Activated CD4-positive, CD25-positive, alpha-beta regulatory T cell treated with anti-CD3 and anti-CD28 coated beads, Interleukin-2, amount 50 U/mL, for 24 hours (primary cell): ENCODE measurements at places on chromosomes 2 and 18.
A peak's percentile ranks its signal among the peaks of the same experiment; 100 is the strongest.

- no peak for ATAC-seq
Observed at GRCh38 chr2:235050980-235051351, 99.1 kb downstream of the SH3BP4 start.

DNA sequence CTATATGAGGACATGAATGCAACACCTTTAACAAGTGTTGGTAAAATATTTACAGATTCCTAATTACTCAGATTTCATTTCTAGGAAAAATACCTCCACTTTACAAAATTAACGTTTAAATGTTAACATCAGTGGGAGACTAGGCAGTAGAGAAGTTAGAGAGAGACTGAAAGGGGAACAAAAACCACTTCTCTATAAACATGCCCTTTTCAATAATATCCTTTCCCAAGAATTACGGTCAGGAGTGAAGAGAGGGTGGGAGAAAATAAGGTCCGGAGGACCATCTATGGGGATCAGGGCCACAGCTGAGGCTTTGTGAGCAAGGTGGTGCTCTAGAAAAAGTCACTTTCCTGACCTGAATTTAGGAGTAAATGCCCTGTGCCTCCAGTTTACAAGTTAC lies 65.3 kb upstream of the WIPF1 start:
- ATAC-seq: no peak

- no peak for ATAC-seq
Observed at GRCh38 chr2:72028996-72029395, 118.7 kb downstream of the CYP26B1 start.

- peak; percentile 1 for ATAC-seq
Observed at GRCh38 chr2:130371723-130372054, 15.8 kb downstream of the PTPN18 start.

DNA sequence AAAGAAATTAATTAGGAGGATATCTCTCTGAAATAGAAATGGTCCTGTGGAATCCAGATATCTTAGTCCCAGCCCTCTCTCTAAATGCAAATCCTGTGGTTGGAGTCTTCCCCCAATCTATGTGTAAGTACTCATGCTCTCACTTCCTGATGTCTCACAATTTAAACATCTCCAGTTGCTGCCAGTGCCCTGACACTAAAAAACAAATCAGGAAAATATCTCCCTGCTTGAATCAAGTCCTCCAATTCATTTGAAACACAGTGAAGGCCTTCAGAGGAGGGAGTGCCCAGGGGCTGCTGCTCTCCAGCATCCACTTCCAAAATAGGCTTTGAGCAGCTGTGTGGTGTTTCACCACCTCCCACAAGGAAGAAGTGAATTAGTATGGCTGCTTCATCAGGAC lies 413.8 kb downstream of the RAD51AP2 start:
- no peak for ATAC-seq

DNA sequence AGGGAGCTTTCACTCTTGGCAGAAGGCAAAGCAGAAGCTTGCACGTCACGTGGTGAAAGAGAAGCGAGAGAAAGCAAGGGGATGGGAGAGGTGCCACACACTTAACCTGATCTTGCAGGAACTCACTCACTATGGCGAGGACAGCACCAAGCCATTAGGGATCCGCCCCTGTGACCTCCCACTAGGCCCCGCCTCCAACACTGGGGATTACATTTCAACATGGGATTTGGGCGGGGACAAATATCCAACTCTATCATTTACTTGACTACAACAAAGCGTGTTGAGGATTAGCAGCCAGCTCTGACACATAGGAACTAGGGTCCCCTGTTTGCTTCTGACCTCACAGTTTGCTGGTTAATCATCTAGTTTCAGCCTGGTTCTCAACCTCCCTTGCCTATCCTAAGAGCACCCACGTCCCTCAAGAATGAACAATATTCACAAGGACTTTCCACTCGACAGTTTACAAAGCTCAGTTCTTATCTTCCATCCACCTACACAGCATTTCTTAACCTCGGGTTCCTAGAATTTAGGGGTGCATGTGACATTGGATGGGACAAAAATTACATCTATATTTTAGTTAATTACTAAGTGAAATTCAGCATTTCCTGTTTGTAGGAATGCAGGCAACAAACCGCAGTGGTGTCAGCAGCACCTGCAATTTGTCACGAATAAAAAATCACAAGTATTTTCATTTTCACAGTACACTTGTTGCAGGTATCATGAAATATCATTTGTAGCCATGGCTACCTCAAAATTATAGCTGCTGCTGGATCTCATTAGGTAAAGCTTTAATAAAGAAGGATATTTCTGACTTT lies 36.0 kb downstream of the LBH start:
- ATAC-seq: peak; percentile 86

DNA sequence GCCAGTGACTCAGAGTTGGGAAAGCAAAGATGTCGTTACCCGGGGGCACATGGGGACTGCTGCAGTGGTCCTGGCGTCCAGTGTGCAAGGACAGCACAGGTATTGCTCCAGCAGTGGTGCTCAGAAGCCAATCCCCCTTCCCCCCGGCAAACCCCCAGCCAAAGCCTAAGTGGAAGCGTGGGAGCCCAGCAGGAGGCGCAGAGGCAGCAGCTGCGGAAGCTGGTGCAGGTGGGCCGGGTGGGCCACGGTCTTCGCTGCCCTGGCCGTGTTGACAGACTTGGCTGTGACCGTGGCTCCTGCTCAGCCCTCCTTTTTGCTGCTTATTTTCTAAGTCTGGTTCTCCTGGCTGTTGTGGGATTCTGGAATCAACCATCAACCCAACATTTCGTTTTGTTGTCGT lies 369.8 kb upstream of the ST6GAL2 start:
- no peak for ATAC-seq

DNA sequence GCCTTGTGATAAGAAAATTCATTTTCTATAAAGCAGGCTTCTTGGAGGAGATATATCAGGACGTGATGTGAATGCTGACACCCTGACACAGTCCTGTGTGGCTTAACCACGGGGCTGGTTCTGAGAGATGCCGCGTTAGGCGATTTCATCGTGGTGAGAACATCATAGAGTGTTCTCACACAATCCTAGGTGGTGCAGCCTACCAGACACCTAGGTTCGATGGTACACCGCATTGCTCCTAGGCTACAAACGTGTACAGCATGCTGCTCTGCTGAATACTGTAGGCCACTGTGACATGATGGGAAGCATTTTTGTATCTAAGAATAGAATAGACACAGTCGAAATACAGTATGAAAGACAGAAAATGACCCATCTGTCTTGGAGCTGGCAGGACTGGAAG lies 82.5 kb downstream of the TNFRSF11A start:
- peak; percentile 48 for ATAC-seq

- no peak for ATAC-seq
Observed at GRCh38 chr18:3044931-3045698, 32.2 kb upstream of the LPIN2 start.

- no peak for ATAC-seq
Observed at GRCh38 chr2:129345540-129345939, 633.9 kb upstream of the RAB6C start.

DNA sequence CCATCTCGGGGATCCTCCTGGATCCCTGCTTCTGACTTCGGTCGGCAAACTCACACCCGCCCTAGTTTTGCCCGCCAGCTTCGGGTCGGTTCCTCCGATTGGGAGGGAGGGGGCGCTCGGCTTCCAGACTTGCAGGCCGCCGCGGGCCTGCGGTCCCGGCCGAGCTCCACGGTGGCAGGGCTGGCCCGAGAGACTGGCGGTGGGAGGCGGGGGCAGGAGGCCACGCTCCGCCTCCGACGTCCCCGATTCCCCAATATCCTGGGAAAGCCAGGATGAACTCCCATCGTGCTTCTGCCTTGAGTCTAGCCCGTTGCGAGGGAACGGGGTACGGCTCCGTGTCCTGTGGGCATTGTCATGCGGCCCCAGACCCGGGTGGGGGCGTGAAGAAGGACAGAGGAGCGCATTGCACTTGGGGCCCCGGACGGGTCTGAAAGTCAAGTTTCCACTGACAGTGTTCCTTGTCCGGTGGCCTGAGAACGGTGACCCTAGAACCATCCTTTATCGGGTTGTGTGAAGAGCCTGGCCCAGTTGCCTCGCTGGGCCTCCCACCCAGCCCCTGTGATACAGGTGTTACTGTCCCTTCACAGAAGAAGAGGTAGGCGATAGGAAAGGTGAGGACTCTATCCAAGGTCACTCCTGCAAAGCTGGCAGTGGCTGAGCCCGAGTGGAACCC lies 2.4 kb upstream of the INHBB start:
- peak; percentile 30 for ATAC-seq

- no peak for ATAC-seq
Observed at GRCh38 chr2:113137827-113138226, 10.4 kb downstream of the IL1RN start.

- no peak for ATAC-seq
Observed at GRCh38 chr18:51273437-51273836, 76.0 kb upstream of the MEX3C start.

GRCh38 chr2:216863946-216864345 lies 4.1 kb upstream of the TNP1 start:
- no peak for ATAC-seq

GRCh38 chr2:65479524-65479923 lies 47.1 kb upstream of the SPRED2 start:
- ATAC-seq: no peak

DNA sequence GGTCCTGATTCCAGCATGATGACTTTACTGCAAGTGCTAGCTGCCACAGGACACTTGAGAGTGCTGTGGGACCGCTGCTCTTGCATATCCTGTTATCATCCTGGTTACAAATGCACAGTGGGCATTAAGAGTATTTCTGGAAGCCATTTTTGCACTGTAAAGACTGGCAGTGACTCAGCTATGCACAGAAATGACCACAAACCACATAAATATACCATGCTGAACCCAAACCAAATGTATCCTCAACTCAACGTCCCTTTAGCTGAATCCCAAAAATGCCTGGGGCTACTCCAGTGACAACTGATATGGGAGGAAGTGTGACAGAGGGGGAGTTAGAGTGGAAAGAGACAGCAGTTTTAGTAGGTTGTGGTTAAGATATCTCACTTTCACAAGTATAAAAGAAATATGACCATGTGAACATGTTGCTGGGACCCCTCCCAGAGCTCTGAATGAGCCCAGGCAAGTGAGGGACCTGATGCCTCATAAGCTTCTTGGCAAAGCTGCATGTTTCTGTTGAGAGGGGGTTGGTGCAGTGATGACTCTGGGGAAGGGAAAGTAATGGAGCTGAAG lies 37.3 kb downstream of the RHBDD1 start:
- ATAC-seq: peak; percentile 19

DNA sequence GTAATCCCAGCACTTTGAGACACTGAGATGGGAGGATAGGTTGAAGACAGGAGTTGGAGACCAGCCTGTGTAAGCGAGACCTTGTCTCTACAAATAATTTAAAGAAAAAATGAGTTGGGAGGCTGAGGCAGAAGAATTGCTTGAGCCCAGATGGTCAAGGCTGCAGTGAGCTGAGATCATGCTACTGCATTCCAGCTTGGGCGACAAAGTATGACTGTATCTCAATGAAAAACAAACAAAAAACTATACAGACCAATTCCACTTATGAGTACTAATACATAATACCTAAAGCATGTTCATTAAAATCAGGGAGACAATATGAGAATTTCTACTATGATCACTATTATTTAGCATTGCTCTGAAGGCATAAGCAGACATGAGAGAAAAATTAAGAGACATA lies 12.6 kb downstream of the RNF149 start:
- ATAC-seq: no peak

- ATAC-seq: no peak
Observed at GRCh38 chr2:106039634-106040315, 154.3 kb downstream of the UXS1 start.

DNA sequence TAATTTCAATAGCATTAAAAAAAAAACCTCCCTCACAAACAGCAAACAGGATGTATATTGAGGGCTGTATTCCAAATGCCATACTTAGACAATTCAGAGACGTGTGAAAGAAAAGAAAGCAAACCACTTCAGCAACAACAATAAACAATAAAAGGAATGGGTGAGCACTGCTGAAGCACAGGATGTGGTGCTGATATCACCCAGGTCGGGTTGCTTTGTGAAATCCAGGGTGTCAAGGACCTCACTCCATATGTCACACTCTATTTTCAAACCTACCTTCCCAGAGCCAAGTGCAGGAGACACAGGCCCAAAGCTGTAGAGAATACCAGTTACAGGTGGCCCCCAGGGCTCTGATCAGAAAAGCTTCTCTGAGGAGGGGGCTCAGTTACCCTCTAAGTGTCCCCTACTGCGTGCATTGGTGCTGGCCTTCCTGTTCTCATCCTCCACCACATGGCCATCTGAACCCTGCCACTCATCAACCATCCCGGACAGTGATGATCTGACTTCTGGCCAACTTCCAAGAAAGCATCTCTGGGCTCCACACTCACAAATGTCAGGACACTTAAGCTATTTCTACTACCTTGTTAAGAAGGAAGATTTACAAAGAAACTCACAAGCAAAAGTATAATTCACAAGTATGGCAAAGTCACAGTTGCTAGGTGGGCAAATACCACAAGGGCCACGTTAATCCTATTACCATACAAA lies 363.0 kb downstream of the SS18 start:
- ATAC-seq: no peak

- no peak for ATAC-seq
Observed at GRCh38 chr2:151403914-151404313, 5.8 kb upstream of the RIF1 start.

DNA sequence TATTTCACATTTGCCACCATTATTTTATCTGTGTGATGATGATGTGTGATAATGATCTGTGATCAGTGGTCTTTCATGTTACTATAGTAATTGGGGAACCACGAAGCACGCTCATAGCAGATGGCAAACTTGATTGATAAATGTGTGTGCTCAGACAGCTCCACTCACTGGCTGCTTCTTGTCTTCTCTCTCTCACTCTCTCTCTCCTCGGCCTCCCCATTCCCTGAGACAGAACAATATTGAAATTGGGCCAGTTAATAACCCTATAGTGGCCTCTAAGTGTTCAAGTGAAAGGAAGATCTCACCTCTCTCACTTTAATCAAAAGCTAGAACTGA lies 60.7 kb upstream of the RAPGEF4 start:
- no peak for ATAC-seq

- no peak for ATAC-seq
Observed at GRCh38 chr2:168766600-168766999, 35.8 kb upstream of the NOSTRIN start.

GRCh38 chr2:239224199-239224570 lies 176.6 kb downstream of the HDAC4 start:
- no peak for ATAC-seq

- no peak for ATAC-seq
Observed at GRCh38 chr2:105865222-105865913, 120.7 kb downstream of the NCK2 start.

DNA sequence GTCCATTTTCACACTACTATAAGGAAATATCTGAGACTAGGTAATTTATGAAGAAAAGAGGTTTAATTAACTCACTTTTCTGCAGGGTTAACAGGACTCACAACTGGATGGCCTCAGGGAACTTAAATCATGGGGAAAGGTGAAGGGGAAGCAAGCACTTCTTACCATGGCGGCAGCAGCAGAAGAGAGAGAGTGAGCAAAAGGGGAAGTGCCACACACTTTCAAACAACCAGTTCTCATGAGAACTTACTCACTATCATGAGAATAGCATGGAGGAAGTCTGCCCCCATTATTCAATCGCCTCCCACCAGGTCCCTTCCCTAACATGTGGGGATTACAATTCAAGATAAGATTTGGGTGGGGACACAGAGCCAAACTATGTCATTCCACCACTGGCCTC lies 55.1 kb upstream of the NETO1 start:
- ATAC-seq: no peak

GRCh38 chr18:8601277-8602032 lies 7.8 kb upstream of the RAB12 start:
- peak; percentile 17 for ATAC-seq

- ATAC-seq: no peak
Observed at GRCh38 chr2:227739351-227739750, 6.3 kb upstream of the SCYGR8 start.
